ENCODE measurements at places on chromosomes 3 and 15.
A peak's percentile ranks its signal among the peaks of the same experiment; 100 is the strongest.

DNA sequence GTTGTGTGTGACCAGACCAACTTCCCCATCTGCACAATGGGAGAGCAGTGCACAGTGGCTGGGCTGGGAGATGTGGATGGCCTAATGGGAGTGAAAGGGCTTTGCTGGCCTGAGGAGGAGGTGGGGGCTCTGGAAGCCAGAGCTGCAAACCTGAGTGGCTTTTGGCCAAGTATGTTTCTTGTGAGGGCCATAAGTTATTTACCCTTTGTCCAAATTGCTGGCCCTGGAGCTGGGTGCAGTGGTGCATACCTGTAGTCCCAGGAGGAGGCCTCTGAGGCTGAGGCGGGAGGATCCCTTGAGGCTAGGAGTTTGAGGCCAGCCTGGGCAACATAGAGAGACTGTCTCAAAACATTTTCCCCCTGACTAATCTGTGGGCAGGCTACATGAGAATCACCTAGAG lies 129.1 kb downstream of the WNT7A start:
- no peak for DNase-seq

GRCh38 chr3:142117056-142117851 lies 32.1 kb downstream of the TFDP2 start:
- DNase-seq = no peak

DNA sequence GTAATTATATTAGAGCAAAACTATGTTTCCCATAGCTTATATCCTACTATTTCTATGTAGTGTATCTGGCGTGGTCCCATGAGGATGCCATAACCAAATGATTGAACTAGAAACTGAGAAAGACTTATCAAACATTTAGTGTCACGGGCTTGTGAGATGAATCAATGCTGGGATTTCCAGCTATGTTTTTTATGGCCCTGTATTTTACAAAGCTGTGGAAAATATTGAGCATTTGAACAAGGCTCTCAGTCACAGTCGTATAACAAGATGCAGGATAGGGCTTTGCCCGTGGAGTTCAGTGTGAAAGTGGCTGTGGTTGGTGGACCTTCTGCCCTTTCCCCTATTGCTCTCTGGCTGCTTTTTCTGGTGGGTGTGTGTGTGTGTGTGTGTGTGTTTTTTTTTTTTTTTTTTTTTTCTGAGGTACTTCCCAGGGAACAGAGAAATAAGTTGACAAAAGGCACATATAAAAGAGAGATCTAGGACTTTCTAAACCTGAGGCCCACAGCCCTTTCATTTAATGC lies 60.7 kb downstream of the CACNA1D start:
- no peak for DNase-seq

GRCh38 chr15:51307325-51307724 lies 31.1 kb downstream of the CYP19A1 start:
- no peak for DNase-seq

- DNase-seq = no peak
Measured at GRCh38 chr15:70202756-70203155, 105.0 kb upstream of the TLE3 start.

- DNase-seq = no peak
Measured at GRCh38 chr15:91678003-91678402, 175.5 kb upstream of the SLCO3A1 start.

DNA sequence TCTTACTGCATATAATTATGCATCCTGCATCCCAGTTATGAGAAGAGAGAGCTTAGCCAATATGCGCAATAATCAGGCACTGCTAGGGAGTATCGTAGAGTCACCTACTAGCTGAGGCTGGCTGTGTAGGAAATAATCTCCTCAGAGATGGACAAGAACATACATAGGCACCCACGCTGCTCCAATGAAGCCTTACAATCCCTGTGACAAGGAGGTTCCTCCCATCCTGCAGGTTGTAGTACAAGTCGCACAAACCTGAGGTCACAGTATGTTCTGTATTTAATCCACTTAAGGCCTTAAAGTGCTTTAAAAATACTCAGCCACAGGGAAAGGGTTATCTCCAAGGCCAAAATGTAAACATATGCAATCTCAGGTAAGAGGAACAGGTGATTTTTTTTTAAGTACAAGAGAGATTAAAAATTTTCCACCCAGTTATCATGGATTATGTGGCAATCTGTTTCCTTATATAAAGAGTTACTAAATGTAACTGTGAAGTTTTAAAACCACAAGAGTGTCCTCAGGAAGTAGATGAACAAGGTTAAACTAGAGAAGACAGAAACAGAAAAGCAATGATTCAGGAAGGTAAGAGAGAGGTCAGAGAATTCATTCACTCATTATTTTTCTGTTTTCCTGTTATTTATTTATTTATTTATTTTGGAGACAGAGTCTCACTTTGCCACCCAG lies 7.5 kb upstream of the COLQ start:
- no peak for DNase-seq

DNA sequence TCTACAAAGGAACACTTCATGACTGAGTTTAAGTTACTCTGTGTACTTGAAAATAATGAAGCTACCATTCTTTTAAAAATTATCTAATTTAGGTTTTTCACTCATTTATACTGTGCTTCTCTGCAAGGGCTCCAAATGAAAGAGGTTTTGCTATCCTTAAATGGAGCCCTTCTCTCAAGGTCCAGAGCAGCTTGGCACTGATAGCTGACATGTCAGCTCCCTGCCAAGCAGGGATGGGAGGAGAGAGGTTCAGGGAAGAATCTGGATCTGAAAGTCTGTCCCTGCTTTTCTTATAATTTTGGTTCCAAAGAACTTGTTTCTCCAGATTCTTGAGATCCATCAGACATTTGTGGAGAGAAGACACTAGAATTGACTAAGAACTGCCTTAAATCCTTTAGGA lies 39.1 kb downstream of the MRPS11 start:
- DNase-seq = no peak

DNA sequence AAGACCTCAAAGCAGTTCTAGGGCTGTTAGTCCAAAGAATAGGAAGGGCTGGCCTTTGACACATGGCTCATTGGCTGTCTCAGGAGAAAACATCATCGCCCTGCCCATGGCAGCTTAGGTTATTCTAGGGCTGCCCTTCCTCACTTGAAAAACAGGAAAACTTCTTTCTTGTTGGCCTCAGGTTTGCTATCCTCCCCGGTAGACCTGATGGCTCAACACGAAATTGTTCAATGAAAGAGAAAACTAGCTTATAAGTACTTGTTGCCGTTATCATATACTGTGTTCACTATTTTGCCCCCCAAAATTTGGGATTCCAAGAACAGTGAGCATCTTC lies 602 bp upstream of the SLTM start:
- DNase-seq = no peak

DNA sequence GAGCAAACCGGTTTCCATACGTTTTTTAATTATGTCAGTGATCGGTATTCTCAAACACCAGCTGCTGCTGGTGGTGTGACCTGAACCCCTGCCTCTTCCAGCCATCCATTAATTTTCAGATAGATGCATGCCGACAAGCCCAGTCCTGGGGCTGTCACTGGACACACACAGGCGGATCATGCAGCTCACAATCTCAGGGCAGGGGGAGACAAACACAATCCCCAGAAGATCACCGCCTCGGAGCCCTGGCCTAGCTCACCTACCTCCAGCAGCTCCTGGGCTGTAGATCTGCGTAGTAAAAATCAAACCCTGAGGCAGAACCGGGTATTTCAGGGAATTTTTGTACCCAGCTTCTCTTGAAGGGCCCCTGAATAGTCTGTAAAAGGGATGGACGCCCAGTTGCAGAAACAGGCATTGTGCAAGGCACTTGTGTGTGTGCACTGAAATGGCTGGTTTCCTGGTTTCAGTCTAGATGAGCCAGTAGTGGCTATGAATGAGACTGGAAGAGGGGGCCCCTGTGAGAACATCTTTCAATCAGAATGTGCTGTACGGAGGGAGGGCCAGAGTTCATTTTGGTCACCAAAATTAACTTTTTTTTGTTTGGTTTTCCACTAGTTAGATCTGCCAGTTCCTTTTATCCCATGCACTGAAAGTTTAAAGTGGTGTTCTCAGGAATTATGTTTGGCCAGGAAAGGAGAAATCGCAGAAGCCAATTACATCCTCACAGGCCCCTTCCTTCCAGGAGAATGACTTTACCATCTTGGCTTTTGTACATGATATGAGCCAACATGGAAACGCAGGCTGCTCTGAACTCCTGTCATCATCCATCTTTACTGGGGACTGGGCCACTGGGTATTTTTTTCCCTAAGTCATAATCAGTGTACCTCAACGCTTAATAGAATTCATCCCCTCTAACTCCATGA lies 55.0 kb upstream of the RPL32 start:
- no peak for DNase-seq

- DNase-seq = peak; percentile 50
Measured at GRCh38 chr3:24135280-24135679, 190.2 kb downstream of the NR1D2 start.

- peak; percentile 97 for DNase-seq
Measured at GRCh38 chr15:58203537-58203936, 65.4 kb downstream of the AQP9 start.

DNA sequence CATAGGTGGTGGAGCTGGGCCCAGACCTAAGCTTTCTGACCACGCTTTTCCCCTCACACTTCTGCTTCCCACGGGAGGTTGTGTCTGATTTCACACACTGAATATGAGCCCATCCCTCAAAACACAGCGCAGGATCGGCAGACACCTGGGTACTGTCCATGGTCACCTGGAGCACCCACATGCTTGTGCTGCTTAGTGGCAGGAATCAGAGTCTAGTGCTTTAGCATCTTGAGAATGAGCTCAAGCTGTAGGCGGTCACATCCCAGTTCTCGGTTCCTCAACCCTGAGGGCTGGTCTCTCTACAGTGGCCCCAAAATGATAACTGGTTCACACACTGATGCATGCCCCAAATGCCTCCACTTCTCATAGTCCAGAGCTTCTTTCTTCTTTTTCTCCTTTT lies 111.0 kb downstream of the SEMA5B start:
- no peak for DNase-seq

- no peak for DNase-seq
Measured at GRCh38 chr15:96232335-96232734, 98.2 kb upstream of the NR2F2 start.

DNA sequence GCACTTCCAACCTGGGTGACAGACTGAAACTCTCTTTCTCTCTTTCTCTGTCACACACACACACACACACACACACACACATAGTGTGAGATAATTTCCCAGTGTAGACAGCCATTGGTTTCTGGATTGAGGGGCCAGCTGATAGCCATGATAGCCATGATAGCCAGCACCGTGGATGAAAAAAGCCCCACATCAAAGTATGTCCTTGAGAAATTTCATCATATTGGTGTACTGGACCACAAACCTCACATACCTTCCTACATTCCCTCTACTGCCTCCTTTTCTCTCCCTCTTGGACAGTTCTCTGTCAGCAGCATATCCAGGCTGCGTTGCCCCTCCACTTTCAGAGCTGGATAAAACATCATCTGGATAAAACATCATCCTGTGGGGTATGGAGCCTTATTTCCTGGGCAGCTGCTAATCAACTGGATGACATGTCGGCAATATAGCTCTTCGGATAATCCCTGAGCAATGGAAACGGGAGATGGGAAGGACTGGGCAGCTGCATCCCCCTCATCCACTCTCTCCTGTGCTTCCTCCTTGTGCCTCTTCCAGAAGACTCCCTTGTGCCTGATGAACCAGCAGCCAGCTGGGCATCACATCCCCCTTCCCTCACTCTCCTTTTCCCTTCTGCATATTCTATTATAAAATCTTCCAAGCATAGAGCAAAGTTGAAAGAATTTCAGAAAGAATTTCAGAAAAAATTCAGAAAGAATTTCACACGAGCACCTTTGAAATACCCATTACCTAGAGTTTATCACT lies 39.3 kb downstream of the GRK7 start:
- no peak for DNase-seq

DNA sequence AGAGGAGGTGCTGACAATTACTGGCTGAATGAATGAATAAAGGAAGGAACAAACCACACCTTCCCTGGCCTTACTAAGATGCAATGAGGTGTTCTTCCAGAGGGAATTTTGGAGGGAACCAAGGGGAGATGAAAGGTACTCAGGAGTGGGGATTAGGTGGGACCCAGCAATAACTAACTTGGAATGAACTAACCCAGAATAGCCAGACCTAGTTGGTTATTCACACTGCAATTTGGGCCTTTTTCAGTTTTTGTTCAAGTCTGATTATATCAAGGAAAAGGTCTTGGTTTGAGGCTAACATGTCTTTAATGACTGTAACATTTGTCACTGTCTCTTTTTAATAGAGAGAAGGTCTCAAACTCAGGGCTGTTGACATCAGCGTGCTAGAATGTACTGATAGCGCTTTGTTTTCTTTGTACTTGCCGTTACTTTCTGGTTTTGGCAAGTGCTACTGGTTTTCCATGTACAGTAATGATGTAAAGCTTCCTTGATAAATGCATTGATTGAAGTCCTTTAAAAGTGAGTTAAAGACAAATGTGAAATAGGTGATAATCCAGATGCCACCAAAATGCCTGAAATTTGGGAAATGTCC lies 3.2 kb upstream of the PLXND1 start:
- no peak for DNase-seq

GRCh38 chr3:58696093-58696492 lies 29.5 kb upstream of the FAM3D start:
- DNase-seq = no peak

GRCh38 chr3:46921041-46921440 lies 43.5 kb downstream of the PTH1R start:
- no peak for DNase-seq

DNA sequence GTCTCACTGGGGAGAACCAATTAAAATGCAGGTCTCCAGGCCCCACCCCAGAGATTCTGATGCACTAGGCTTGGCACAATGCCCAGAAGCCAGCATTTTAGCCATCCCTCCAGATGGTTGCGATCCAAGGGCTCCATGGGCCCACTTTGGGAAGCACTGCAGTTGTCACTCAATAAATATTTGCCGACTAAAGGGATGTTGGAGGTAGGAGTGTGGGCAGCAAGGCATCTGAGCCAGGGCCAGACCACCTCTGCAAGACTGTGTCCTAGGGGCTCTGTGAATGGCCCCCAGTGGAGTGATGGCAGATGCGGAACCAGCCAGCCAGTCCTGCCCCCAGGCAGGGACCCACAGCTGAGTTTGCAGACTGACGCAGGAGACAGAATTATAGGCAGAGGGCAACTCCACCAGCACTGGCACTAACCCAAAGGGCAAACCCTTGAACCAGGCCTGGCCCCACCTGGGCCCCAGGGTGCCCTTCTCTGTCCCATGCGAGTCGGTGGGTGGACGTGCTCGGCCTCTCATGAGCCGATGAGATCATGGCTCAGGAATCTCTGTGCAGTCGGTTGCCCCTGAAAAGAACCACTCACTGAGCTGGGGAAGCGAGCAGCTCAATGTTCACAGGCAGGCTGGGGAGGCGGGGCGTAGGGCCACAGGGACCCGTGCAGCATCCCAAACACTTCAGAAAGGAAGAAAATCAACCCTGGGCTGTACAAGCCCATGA lies 49.7 kb downstream of the SEMA5B start:
- peak; percentile 36 for DNase-seq

GRCh38 chr15:43550527-43551363 lies 33.3 kb downstream of the MAP1A start:
- peak; percentile 45 for DNase-seq

Measured in fibroblast of the conjunctiva (primary cell).